ENCODE measurements at places on chromosomes 2 and 18.

- no peaks in the 10 kb centered on the region for H3K27me3 ChIP-seq
- no peak for DNase-seq
- peaks cover 22% of the 10 kb centered on the region for H3K4me1 ChIP-seq
- no peaks in the 10 kb centered on the region for H3K36me3 ChIP-seq
- no peak overlapping the region for H3K27ac ChIP-seq
Measured at GRCh38 chr2:172561270-172561669, 5.4 kb downstream of the PDK1 start.

DNA sequence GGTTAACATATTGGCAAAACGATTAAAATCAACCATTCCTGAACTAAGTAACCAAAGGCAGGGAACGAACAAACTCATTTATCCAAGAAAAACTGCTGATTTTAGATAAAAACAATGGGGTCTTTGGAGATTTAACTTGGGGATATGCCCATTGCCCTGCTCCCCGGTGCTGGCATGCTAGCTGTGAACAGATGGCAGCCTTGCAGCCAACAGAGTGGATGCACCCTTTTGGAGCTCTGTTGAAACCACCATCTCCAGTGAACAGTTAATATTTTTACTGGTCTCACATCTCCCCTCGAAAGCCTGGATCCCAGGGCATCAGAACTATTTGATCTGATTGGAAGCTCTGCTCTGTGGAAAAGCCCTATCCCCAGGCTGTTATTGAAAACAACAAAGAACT is 303.1 kb downstream of the TGIF1 start:
- H3K36me3 ChIP-seq = no peaks in the 10 kb centered on the region
- H3K4me3 ChIP-seq = no peak overlapping the region
- no peaks in the 10 kb centered on the region for H3K4me1 ChIP-seq
- H3K27me3 ChIP-seq = no peaks in the 10 kb centered on the region
- no peak for DNase-seq

- no peaks in the 10 kb centered on the region for H3K4me1 ChIP-seq
- no peak for DNase-seq
- no peak overlapping the region for H3K4me3 ChIP-seq
- no peak overlapping the region for H3K27ac ChIP-seq
- no peaks in the 10 kb centered on the region for H3K36me3 ChIP-seq
Measured at GRCh38 chr2:12978066-12978835, 261.5 kb downstream of the TRIB2 start.

GRCh38 chr2:237393523-237393922 is 20.4 kb downstream of the COL6A3 start:
- peaks cover 30% of the 10 kb centered on the region for H3K27me3 ChIP-seq
- H3K27ac ChIP-seq = no peak overlapping the region
- H3K36me3 ChIP-seq = peaks cover 16% of the 10 kb centered on the region
- H3K4me1 ChIP-seq = no peaks in the 10 kb centered on the region
- H3K4me3 ChIP-seq = no peak overlapping the region
- no peak for DNase-seq

DNA sequence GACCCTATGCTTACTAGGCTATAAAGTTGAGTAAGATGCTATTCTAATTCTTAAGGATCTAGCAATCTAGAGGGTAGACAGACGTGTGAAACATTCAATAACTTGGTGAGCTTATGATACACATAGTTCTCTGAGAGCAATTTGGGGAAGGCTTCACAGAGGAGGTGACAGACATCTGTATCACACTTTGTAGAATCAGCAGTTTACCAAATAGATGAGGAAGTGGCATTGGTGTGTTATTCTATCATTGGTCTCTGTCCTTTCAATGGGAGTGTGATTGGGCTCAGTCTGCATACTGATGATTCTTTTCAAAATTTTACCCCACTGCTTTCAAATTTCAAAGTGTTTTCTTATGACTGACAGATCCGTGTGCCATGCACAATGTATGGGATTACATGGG is 47.0 kb upstream of the TMEM178A start:
- no peak overlapping the region for H3K4me3 ChIP-seq
- DNase-seq = no peak
- peaks cover 3% of the 10 kb centered on the region for H3K4me1 ChIP-seq
- H3K27me3 ChIP-seq = no peaks in the 10 kb centered on the region
- no peak overlapping the region for H3K27ac ChIP-seq
- H3K36me3 ChIP-seq = no peaks in the 10 kb centered on the region

- H3K36me3 ChIP-seq = no peaks in the 10 kb centered on the region
- H3K27me3 ChIP-seq = no peaks in the 10 kb centered on the region
- H3K4me1 ChIP-seq = peaks cover 17% of the 10 kb centered on the region
Measured at GRCh38 chr2:121076498-121076820, 208.5 kb downstream of the TFCP2L1 start.

- no peaks in the 10 kb centered on the region for H3K36me3 ChIP-seq
- H3K27ac ChIP-seq = no peak overlapping the region
- DNase-seq = no peak
- no peaks in the 10 kb centered on the region for H3K4me1 ChIP-seq
- no peaks in the 10 kb centered on the region for H3K27me3 ChIP-seq
- H3K4me3 ChIP-seq = no peak overlapping the region
Measured at GRCh38 chr18:68837665-68838451, 40.0 kb downstream of the CCDC102B start.

- H3K36me3 ChIP-seq = no peaks in the 10 kb centered on the region
- H3K27ac ChIP-seq = peak overlapping the region; percentile 4
- no peaks in the 10 kb centered on the region for H3K4me1 ChIP-seq
- H3K27me3 ChIP-seq = no peaks in the 10 kb centered on the region
- peak; percentile 76 for DNase-seq
Measured at GRCh38 chr18:8730080-8730827, 24.9 kb downstream of the MTCL1 start.

GRCh38 chr2:225472161-225472560 is 72.7 kb downstream of the NYAP2 start:
- H3K36me3 ChIP-seq = no peaks in the 10 kb centered on the region
- H3K27me3 ChIP-seq = no peaks in the 10 kb centered on the region
- no peak overlapping the region for H3K4me3 ChIP-seq

GRCh38 chr2:30871980-30872789 is 64.9 kb upstream of the CAPN13 start:
- H3K27me3 ChIP-seq = no peaks in the 10 kb centered on the region
- H3K36me3 ChIP-seq = no peaks in the 10 kb centered on the region
- no peak overlapping the region for H3K27ac ChIP-seq
- no peak for DNase-seq
- H3K4me1 ChIP-seq = peaks cover 12% of the 10 kb centered on the region
- no peak overlapping the region for H3K4me3 ChIP-seq

DNA sequence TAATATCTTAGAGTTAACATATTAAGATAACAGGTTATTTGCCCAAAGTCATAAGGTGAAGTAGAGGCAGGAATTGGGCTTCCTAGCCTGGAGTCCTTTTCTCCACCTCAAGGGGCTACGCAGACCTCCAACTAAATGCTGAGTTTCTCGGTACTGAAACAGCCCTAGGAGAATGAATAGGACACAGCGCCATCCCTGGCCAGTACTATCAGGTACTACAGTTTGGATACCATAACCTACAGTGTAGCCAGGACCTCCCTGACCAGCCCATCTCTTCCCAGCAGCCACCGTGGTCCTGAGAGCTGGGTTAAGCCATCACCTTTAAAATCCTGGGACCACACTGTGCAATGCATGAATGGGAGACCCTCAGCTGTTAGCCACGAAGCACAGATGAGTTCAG is 15.7 kb downstream of the CASP8 start:
- H3K4me3 ChIP-seq = no peak overlapping the region
- no peaks in the 10 kb centered on the region for H3K27me3 ChIP-seq
- H3K27ac ChIP-seq = no peak overlapping the region
- H3K4me1 ChIP-seq = no peaks in the 10 kb centered on the region

GRCh38 chr2:63124218-63124617 is 73.6 kb downstream of the OTX1 start:
- no peaks in the 10 kb centered on the region for H3K4me1 ChIP-seq
- no peaks in the 10 kb centered on the region for H3K27me3 ChIP-seq
- DNase-seq = no peak
- H3K4me3 ChIP-seq = no peak overlapping the region

- peaks cover 35% of the 10 kb centered on the region for H3K4me1 ChIP-seq
- no peak overlapping the region for H3K4me3 ChIP-seq
- no peaks in the 10 kb centered on the region for H3K36me3 ChIP-seq
- no peak overlapping the region for H3K27ac ChIP-seq
- DNase-seq = no peak
Measured at GRCh38 chr2:201697899-201698298, 545 bp downstream of the MPP4 start.

- peaks cover 5% of the 10 kb centered on the region for H3K4me1 ChIP-seq
- H3K27ac ChIP-seq = peak overlapping the region; percentile 95
- no peak overlapping the region for H3K4me3 ChIP-seq
Measured at GRCh38 chr2:219410390-219410789, 7.8 kb upstream of the DES start.

- H3K27me3 ChIP-seq = peaks cover 77% of the 10 kb centered on the region
- H3K36me3 ChIP-seq = no peaks in the 10 kb centered on the region
Measured at GRCh38 chr2:170812710-170813600, 3.7 kb upstream of the GAD1 start.

GRCh38 chr2:224999754-225000153 is 42.5 kb downstream of the DOCK10 start:
- no peak overlapping the region for H3K4me3 ChIP-seq
- no peak for DNase-seq
- no peaks in the 10 kb centered on the region for H3K27me3 ChIP-seq
- H3K27ac ChIP-seq = no peak overlapping the region
- H3K4me1 ChIP-seq = no peaks in the 10 kb centered on the region

- peaks cover 22% of the 10 kb centered on the region for H3K36me3 ChIP-seq
- peaks cover 35% of the 10 kb centered on the region for H3K27me3 ChIP-seq
- no peak overlapping the region for H3K4me3 ChIP-seq
- DNase-seq = no peak
- peaks cover 23% of the 10 kb centered on the region for H3K4me1 ChIP-seq
Measured at GRCh38 chr2:66573416-66573815, 138.5 kb downstream of the MEIS1 start.

DNA sequence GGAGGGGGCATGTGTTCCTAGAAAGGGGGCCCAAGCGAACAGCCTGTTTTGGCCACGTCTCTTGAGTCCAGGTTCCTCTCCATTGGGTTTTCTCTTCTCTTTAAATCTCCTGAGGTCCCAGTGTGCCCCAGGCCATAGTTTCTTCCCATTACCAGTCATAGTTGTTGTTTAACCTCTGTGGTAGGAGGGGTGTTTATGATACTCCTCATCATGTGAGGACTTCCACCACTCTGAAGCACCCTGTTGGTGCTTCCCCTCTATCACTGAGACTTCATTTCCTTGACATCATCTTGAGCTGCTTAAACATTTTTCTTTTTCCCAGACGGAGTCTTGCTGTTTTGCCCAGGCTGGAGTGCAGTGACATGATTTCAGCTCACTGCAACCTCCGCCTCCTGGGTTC is 45.9 kb downstream of the WIPF1 start:
- H3K27ac ChIP-seq = no peak overlapping the region
- H3K4me3 ChIP-seq = no peak overlapping the region
- DNase-seq = no peak
- H3K27me3 ChIP-seq = no peaks in the 10 kb centered on the region

DNA sequence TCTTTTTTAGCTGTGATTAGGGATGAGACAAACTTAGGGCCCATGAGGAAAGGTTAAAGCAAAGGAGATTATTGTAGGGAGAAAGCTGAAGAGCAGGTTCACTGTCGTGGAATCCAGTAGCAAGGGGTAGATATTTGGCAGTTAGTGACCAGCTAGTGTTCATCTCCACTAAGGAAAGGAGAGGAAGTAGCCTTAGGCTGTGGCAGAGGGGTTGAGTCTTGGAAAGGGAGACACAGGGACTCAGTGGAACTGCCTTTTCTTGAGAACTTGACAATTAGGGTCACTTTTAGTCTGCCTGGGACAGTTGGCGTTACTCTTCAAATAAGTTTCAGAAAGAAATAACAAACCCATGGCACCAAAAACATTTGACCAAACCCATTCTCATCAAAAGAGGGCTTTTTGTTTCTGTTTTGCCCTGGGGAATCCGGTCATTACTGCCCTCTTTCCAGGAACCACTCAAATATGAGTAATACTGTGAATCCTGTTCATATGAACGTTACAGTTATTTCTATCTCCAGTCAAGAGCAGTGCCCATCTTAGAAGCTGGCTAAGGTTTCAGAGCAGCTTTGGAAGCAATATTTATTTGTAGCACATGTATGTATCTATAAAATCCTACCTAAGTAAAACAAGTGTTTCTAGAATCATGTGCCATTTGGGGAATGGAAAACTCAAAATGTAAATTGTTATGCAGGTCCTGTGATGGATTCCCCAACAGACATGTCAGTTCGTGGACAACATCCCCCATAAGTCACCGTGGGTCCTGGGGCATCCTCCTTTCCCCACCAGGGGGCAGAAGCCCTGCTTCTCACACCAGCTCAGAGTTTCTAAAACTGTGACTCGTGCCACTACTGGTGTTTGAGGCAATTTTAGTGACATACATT is 77.3 kb upstream of the PHLPP1 start:
- H3K27ac ChIP-seq = no peak overlapping the region
- no peak overlapping the region for H3K4me3 ChIP-seq
- DNase-seq = no peak
- H3K36me3 ChIP-seq = no peaks in the 10 kb centered on the region
- H3K27me3 ChIP-seq = no peaks in the 10 kb centered on the region

GRCh38 chr18:75066936-75067335 is 142.0 kb downstream of the PTGR3 start:
- H3K36me3 ChIP-seq = no peaks in the 10 kb centered on the region
- DNase-seq = no peak

DNA sequence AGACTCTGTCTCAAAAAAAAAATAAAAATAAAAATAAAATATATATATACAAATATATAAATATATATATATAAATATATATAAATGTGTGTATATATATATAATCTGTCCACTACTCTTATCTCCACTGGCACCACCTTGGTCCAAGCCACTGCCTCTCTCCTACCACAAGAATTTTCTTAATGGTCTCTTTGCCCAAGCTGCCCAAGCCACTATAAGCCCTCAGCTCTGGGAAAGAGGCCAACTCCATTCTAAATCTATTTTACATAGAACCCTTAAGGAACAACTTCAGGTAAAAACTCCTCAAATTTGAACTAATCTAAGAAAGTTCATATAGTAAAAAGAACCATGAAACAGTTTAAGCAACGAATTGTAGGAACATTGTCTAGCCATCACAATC is 45.6 kb upstream of the GREB1L start:
- peaks cover 10% of the 10 kb centered on the region for H3K27me3 ChIP-seq
- no peaks in the 10 kb centered on the region for H3K36me3 ChIP-seq
- DNase-seq = no peak
- no peak overlapping the region for H3K27ac ChIP-seq
- H3K4me3 ChIP-seq = no peak overlapping the region
- no peaks in the 10 kb centered on the region for H3K4me1 ChIP-seq

- H3K36me3 ChIP-seq = peaks cover 22% of the 10 kb centered on the region
- no peaks in the 10 kb centered on the region for H3K4me1 ChIP-seq
- H3K4me3 ChIP-seq = no peak overlapping the region
Measured at GRCh38 chr2:177320596-177320995, 56.1 kb upstream of the NFE2L2 start.

GRCh38 chr18:58770601-58771000 is 94.1 kb upstream of the ZNF532 start:
- H3K4me1 ChIP-seq = peaks cover 19% of the 10 kb centered on the region
- DNase-seq = no peak
- no peak overlapping the region for H3K27ac ChIP-seq
- no peaks in the 10 kb centered on the region for H3K36me3 ChIP-seq
- H3K4me3 ChIP-seq = no peak overlapping the region
- H3K27me3 ChIP-seq = no peaks in the 10 kb centered on the region
